Trophoblast cell (in vitro differentiated cells and primary cell): ENCODE measurements at places on chromosomes 7 and 10.

DNA sequence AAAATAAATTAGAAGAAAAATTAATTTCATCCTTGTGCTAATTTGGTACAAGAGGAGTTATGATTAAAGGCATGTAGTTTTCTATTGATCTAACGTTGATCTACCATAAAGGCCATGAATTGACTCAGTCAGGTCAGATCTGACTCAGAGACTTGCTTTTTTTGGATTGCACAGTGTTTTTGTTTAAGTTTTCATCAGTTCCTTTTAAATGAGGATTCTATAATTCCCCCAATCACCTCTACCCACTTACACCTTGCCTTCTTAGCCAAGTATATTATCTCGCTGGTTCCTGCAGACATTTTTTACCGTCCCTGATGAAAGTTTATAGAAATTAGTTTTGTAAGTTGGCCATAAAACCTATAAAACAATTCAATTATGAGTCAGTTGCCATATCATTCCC, 132.4 kb upstream of the PALS2 start:
- no peak for DNase-seq

- no peak for DNase-seq
Observed at GRCh38 chr10:132557696-132558515, 20.3 kb downstream of the INPP5A start.

GRCh38 chr7:6402741-6403140, 45.0 kb downstream of the DAGLB start:
- no peak for DNase-seq

- no peak for DNase-seq
Observed at GRCh38 chr7:113202284-113202683, 83.9 kb upstream of the SMIM30 start.

- DNase-seq: no peak
Observed at GRCh38 chr7:10934292-10934691, 39.4 kb upstream of the PHF14 start.

GRCh38 chr10:86651631-86652331, 2.6 kb upstream of the OPN4 start:
- DNase-seq: no peak

DNA sequence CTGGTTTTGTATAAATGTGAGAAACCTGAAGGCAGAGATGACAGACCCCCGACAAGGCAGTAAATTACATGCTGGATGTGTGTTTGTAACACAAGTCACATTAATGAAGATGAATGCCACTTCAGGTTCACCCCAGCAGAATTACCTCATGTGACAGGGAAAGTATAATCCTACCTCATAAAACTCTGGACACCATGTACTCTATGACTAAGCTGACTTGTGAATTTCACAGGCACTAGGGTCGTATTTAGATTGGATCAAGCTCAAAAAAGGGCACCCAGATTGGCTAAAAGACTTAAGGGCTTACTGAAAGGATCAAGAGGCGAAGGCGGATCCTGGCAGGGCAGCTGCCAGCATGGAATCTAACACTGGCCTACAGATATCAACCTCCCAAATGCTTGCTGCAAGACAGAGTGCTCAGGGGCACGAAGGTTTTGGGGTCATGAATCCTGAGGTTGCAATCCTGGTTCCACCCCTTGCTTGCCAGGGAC, 161.4 kb downstream of the PIP4K2A start:
- DNase-seq: no peak

DNA sequence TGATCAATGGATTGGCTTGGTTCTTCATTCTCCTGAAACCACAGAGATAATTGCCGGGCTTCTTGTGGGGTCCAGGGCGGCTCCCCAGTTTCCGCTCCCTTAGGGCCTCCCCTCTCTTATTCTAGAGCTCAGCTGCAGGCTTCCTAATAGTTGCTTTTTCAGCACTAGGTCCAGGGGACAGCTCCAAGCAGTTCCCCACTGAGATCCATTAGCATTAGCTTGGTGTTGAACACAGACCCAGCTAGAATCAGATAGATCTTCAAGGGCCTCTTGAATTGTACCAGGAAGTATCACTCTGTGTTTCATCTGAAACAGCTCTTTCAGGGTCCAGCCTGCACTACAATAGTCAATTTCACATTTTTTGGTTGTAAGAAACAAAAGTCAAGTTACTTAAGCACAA, 238.7 kb downstream of the SEC23IP start:
- DNase-seq: peak; percentile 57

DNA sequence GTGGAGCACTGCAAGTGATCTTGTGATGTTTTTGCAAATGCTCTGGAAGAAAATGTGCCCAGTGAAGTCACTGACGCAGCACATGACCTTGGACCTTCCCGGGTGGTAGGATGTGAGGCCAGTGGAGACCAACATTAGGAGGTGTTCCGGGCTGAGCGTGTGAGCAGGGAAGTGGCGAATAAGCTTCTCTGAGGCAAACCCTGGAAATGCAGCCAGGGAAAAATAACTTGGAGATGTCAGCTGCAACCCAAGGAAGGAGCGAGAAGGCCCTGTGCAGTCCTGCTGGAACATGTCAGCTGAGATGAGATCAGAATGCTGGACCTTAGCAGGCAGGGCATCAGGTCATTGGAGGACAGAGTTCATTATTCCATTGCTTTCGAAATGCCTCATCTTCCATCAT, 18.6 kb upstream of the SDK1 start:
- DNase-seq: no peak

DNA sequence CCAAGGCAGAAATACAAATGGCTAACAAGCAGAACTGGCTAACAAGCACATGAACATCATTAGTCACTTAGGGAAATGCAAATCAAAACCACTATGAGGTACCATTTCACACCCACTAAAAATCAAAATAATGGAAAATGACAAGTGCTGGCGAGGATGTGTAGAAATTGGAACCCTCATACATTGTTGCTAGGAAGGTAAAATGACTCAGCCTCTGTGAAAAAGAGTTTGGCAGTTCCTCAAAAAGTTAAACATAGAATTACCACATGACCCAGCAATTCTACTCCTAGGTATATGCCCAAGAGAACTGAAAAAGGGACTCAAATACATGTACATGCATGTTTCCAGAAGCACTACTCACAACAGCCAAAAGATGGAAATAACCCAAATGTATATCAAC, 52.8 kb upstream of the ANAPC16 start:
- DNase-seq: no peak

GRCh38 chr7:1695800-1696454, 25.9 kb downstream of the ELFN1 start:
- no peak for DNase-seq

- no peak for DNase-seq
Observed at GRCh38 chr10:34786464-34786863, 28.6 kb downstream of the PARD3 start.

- DNase-seq: no peak
Observed at GRCh38 chr7:106125417-106125816, 13.3 kb upstream of the SYPL1 start.

DNA sequence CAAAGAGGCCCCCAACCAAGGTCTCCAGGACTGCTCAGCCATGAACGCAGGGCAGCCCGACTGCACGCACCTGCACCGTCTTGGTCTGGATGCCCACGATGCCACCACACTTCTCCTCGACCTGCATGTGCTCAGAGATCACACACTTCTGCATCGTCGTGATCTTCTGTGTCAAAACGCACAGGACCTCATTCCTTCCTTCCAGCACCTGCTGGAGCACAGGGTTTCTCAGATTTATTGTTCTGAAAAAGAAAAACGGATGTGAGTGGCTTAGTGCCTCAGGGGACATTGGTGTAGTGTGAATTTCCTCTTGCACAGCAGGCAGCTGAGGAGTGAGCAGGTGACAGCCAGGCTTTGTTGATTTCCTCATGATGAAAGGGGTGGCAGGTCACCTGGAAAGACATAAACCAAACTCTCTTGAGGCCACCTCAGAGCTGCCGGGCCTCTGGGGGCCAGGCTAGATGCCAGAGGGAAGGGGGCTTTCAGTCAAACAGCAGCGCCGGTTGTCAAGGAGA, 38.2 kb downstream of the GSDME start:
- DNase-seq: no peak

DNA sequence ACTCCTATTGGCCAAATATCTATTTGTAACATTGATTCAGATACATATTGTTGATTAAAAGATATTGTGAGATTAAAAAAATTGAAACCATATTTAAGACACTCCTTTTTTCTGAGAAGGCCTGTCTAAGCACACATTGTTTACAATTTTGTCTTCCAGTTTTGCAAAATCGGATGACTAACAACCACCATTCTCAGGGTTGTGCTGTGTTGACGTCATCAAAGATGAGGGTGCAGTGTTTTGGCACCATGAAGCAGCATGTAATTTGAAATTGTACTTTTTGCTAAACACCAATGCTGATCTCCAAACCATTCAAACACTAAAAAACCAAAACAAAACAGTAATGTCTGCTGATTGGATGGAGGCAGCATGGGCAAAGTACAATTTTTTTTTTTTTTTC, 7.4 kb downstream of the CREB5 start:
- peak; percentile 89 for DNase-seq

DNA sequence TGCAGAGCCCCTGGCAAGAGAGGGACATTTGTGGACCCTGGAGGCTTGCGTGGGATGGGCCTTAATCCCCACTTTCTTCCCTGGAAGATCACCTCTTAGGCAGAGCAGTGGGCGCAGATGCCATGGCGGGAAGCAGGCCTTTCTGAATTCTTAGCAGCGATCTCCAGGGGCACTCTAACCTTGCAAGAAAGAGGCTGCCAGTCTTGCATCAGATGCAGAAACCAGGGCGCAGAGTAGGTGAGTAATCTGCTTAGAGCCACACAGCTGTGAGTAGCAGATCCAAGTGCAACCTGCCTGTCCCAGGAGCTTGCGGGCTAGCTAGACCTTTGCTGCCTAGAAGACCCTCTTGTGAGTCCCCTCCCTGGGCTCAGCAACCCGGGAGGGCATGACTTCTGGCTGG, 40.0 kb downstream of the KCTD7 start:
- no peak for DNase-seq

GRCh38 chr10:120783098-120783497, 68.1 kb upstream of the WDR11 start:
- DNase-seq: no peak

DNA sequence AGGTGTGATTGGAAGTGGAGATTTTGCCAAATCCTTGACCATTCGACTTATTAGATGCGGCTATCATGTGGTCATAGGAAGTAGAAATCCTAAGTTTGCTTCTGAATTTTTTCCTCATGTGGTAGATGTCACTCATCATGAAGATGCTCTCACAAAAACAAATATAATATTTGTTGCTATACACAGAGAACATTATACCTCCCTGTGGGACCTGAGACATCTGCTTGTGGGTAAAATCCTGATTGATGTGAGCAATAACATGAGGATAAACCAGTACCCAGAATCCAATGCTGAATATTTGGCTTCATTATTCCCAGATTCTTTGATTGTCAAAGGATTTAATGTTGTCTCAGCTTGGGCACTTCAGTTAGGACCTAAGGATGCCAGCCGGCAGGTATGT, 13.6 kb downstream of the STEAP2 start:
- DNase-seq: no peak

DNA sequence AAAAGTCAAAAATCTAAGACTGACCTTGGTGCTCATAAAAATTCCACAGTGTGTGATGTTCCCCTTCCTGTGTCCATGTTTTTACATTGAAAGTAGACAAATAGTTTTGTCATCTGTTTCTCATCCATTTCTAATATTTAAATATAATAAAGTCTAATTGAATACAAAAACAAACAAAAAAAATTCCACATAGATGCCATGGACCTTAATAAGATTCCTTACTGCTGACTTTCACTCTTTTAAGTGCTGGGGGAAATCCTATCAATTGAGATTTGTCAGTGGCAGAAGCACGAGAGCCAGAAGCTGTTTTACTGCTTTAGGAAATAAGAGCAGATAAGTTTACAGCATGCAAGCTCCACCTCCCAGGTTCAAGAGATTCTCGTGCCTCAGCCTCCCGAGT, 310.0 kb downstream of the ABCA13 start:
- no peak for DNase-seq

DNA sequence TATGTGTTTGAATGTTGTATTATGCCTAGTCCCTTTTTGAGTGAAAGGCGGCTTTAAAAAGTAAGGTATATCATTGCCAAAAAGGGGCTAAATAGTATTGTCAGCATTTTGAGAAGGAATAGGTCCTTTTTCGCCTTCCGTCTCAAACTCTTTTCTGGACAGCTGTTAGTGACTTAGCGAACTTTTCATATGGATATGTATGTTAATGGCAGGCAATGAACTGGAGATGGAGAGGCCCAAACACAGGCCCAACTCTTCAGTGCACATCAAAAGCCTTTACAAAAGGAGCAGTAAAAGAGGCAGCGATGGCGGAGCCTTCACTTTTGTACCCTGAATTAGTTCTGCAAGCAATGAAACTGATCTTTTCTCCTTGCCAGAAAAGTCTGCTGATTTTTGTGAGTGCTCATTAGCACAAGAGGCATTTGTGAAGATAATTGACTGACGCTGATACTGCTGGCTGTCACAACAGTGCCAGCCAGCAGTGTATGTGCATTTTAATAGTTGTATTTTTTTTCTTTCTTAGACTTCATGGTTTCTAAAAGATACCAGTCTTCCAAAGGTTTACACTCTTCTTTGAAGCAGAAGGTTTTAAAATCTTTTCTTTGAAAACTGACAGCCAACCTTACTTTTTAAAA, 243.7 kb upstream of the SP8 start:
- no peak for DNase-seq

- DNase-seq: peak; percentile 98
Observed at GRCh38 chr10:103789771-103790201, 65.6 kb downstream of the SH3PXD2A start.

- peak; percentile 56 for DNase-seq
Observed at GRCh38 chr7:101134399-101134980, 7.6 kb downstream of the SERPINE1 start.

GRCh38 chr10:112524641-112525040, 77.6 kb downstream of the VTI1A start:
- no peak for DNase-seq

DNA sequence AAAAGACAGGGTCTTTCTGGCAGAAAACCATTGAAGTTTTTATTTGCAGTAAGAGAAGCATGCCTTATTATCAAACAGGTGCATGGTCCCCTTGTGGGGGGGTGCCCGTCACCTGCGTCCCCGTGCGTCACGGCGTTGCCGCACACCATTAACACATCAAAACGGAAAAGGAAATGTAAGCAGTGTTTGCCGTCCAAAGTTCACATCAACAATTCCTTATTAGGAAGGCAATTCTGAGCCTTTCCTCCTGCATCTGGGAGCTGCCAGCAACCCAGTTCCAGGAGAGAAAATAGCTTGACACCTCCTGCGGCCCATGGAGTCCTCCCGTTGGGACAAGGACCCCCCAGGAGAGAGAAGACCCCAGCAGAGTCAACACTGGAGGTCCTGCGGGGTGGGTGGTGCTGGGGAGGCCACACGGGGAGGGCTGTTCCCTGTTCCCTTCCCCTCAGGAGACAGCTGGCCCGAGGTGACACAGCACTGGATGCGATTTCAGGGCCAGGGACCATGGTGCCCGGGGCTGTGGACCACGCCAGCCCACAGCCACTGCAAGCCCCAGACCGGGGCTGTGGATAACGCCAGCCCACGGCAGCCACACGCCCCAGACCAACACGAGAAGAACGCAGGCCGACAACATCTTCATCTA, 39.5 kb downstream of the DIP2C start:
- DNase-seq: no peak

- peak; percentile 85 for DNase-seq
Observed at GRCh38 chr7:154918741-154919140, 84.2 kb downstream of the PAXIP1 start.

- DNase-seq: no peak
Observed at GRCh38 chr10:121085367-121085766, 234.2 kb downstream of the WDR11 start.

GRCh38 chr10:101266381-101267289, 37.4 kb upstream of the LBX1 start:
- no peak for DNase-seq
